Fibroblast of lung (primary cell): ENCODE measurements at places on chromosomes 6 and 20. TPM values are rescaled to one million over a fixed set of nuclear protein-coding genes. Genes with fewer than 3 reads are reported as not detected.

C20orf141 gene
- not detected in 2 replicates for total RNA-seq

GABRR1 gene
- not detected in 2 replicates for total RNA-seq

SRMS gene
- not detected in 2 replicates for total RNA-seq

CD83 gene
- total RNA-seq = 1.3 and 5.0 TPM in 2 replicates
